ENCODE measurements at places on chromosomes 11 and 22. TPM values are rescaled to one million over a fixed set of nuclear protein-coding genes. Genes with fewer than 3 reads are reported as not detected.
A peak's percentile ranks its signal among the peaks of the same experiment; 100 is the strongest.

Gene OR2AT4
- total RNA-seq: not detected

Gene NPTXR
- 0.04 TPM for total RNA-seq

Gene ARHGAP20
- total RNA-seq: not detected

Gene C1QTNF5
- total RNA-seq: not detected

Gene APOL6
- total RNA-seq: 14.9 TPM

Gene PC
- total RNA-seq: 40.2 TPM

Gene THY1
- total RNA-seq: 51.6 TPM

DNA sequence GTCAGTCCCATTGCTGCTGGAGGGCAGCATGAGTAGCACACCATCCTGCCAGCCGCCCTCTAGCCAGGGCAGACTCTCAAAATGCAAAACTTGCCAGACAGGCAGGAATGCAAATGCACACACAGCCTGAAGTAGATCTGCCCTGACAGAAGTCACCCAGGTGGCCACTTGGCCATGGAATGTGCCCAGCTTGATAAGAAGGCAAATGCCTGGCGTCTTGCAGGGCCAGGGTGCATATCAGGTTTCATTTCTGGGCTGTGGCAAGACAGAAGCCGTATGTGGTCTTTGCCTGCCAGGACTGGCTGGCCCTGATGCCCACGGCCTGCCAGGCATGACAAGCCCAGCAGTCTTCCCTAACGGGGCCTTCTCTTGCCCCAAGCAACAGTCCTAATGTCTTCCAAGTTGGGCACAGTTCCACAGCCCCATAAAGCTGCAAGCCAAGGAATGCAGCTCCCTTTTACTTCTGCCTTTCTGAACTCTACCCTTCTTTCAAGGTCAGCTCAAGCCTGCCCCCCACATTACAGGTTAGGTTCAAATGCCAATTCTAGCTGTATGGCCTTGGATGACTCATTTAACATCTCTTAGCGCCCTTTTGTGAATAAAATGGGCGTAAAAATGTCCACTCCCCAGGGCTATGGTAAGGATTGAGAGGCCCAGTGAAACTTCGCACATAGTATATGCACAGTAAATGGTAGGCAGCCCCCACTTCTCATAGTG, 29.7 kb downstream of the POU2AF3 start:
- no peak for DNase-seq

GRCh38 chr11:12109591-12110196, 696 bp upstream of the MICAL2 start:
- peak; percentile 78 for DNase-seq
